ENCODE measurements at places on chromosomes 12 and 14. TPM values are rescaled to one million over a fixed set of nuclear protein-coding genes. Genes with fewer than 3 reads are reported as not detected.

SMAGP gene
- 7.0 TPM for polyA plus RNA-seq

DNA sequence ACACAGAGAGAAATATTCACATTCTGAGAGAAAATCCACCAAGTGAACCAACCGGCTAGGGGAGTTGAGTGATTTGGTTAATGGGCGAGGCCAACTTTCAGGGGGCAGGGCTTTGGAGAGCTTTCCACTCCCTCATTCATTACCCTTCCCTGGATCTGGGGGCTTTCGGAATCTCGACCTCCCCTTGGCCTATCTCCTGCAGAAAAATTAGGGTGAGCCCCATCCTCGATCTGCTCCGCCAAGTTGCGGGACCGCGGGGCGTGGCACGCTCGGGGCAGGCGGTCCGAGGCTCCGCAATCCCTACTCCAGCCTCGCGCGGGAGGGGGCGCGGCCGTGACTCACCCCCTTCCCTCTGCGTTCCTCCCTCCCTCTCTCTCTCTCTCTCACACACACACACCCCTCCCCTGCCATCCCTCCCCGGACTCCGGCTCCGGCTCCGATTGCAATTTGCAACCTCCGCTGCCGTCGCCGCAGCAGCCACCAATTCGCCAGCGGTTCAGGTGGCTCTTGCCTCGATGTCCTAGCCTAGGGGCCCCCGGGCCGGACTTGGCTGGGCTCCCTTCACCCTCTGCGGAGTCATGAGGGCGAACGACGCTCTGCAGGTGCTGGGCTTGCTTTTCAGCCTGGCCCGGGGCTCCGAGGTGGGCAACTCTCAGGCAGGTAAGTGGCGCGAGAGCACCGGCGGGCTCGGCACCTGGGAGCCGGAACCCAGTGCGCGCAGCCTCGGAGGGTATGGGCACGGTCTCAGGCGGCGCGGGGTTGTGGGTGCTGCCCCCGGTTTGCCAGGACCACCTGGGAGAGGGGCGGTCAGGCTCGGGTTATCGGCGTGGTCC lies at the start of gene ERBB3:
ERBB3 (plus strand) TSS at position 443 of the 833 bp plus-strand sequence; CDS start at position 579, 136 bp downstream.
- DNase-seq, result no peak

ARHGDIB gene
- polyA plus RNA-seq, result 32.3 TPM

TAS2R42 gene
- not detected for polyA plus RNA-seq

DNA sequence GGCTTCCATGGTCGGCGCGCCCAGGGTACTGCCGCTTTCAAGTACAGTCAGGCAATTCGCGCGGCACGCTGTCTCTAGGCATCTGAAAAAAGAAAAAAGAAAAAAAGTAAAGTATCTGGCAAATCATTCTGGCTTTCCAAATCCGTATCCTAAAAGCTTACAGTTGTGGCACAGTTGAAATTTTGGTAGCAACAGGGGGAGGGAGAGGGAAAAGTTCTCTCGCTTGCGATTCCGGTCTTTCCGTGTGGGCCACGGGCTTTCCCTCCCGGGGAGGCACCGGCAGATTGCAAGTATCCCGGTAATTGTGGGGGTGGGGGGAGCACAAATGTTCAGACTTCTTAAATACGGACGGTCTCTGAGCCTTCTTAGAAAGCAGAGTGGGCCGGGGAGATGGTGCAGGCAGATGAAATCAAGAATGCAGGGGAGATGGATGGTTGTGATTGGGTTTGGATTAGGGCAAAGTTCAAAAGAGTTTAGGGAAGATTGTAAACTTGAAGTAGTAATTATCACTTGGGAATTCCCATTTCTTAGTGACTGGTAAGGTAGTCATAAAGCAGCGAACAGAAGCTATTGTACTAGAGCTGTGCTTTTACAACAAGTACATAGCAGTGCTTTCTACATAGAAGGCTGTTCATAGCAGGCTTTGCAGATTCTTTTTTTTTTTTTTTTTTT lies 1.2 kb downstream of the SOCS2 start:
- no peak for DNase-seq

Measured in forelimb muscle (tissue), 1 donor.